ENCODE measurements at places on chromosomes 12 and 14.

- no peak for DNase-seq
Observed at GRCh38 chr12:55978393-55978792, 4.5 kb downstream of the RAB5B start.

GRCh38 chr12:21813125-21813524 is 38.6 kb upstream of the KCNJ8 start:
- no peak for DNase-seq

- DNase-seq = no peak
Observed at GRCh38 chr12:45575823-45576475, 153.6 kb upstream of the ARID2 start.

DNA sequence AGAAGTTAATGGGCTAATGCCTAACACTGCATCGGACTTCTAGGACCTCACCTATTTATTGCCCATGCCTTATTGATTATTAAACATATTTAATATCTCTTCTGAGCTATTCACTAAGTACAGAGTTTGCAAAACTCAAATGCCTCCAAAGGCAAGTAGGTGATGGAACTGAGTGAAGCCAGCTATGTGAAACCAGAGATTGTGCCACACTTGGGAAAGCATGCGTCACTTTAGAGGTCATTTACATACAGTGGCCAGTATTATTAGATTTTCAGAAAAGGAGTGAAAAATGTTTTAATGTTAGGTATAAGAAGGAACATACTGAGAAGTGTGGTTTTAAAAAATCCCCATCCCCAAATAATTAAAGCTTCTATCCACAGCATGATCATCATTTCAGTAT is 27.7 kb downstream of the PDE6H start:
- no peak for DNase-seq

- no peak for DNase-seq
Observed at GRCh38 chr12:115450710-115451109, 766.7 kb upstream of the TBX3 start.

- no peak for DNase-seq
Observed at GRCh38 chr14:96086032-96086431, 46.9 kb downstream of the C14orf132 start.

GRCh38 chr12:117189725-117190209 is 503 bp downstream of the FBXO21 start:
- no peak for DNase-seq

DNA sequence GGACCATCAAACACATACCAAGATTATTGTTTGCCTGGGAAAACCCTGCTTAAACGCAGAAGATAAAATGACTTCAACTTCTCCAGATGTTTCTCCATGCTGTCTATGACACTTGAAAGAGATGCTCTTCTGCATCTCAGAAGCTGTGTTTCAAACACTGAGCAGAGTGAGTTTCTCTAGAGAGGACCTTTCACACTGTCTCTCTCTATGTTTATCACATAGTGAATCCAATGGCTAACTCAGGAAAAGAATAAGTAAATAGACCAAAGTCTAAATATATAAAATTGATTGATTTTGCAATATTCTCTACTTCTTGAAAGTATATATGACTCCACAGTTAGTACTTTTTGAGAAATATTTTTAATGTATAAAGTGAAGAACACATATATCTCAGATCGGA is 325.6 kb upstream of the USP15 start:
- DNase-seq = no peak

- no peak for DNase-seq
Observed at GRCh38 chr14:54687750-54688119, 120.8 kb downstream of the SAMD4A start.

GRCh38 chr14:63895510-63895909 is 42.7 kb downstream of the SYNE2 start:
- no peak for DNase-seq

- DNase-seq = no peak
Observed at GRCh38 chr14:77221241-77221871, 39.8 kb downstream of the TMEM63C start.

DNA sequence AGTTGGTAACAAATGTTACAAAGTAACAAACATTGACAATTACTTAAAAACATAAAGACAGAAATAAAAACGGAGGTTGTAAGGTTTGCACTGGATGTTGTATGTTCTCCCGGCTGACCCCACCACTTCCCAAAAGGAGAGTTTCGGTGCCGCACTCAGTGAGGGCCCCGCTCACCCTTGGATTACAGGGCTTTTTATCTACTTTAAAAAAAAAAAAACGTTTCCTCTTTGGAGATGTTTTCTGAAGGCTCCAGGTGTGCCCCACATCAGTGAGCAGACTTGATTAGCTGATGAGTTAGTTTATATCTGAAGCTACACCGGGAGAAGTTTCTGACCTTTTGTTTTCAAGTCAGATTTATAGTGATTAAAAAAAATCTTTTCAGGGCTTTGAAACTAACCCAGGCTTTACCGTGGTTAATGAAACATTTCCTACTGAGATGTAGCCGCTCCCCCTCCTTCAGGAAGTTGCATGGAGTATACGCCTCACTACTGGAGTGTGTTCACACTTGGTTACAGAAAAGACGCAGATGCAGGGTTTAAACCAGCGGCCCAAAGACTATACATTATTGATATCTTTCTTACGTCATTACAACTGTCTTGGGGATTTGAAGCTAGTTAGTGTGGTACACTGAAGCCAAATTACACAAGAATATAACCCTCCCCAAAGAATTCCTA is 38.0 kb upstream of the BCL7A start:
- DNase-seq = no peak

DNA sequence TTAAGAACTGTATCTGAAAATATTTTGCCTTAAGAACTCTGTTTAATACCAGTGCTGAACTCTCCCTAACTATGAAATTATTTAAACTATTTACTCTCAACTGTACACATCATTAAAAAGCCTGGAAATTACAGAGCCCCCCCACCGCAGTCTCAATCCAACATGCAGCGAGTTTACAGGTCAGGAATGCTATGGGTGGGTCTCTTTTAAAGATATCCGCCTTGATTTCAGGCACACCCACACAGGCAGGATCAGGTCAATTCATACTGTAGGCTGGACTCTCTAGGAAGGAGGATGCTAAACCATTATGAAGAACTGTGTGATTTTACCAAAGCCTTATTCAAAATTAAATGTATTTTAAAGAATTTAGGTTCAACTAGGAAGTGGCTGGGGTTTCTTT is 16.5 kb downstream of the SPTLC2 start:
- no peak for DNase-seq

- no peak for DNase-seq
Observed at GRCh38 chr12:92038476-92038875, 107.2 kb downstream of the BTG1 start.

DNA sequence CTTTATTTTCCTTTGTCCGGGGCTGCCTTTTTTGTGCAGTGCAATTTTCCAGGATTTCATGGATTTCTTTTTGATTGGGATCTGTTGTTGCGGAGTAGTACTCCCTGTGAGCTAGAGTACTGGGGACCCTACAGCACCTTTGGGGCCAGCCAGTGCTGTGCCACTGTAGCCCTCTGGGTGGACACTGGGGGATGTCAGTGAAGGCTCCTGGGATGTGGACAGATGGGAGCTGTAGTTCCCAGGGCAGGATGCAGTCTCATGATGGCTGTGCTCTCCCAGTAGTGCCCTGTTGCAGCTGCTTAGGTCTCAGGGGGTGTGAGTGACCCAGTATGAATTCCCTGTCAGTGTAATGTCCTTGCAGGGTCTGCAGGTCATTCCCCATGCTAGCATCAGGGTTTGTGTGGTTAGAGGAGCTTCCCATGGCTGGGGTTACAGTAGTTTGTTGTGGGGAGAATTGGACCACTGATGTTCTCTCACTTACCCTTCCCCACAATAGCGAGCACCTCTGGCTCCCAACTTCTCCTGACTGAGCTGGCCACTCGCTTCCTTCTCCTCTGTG is 72.2 kb downstream of the BRMS1L start:
- no peak for DNase-seq

DNA sequence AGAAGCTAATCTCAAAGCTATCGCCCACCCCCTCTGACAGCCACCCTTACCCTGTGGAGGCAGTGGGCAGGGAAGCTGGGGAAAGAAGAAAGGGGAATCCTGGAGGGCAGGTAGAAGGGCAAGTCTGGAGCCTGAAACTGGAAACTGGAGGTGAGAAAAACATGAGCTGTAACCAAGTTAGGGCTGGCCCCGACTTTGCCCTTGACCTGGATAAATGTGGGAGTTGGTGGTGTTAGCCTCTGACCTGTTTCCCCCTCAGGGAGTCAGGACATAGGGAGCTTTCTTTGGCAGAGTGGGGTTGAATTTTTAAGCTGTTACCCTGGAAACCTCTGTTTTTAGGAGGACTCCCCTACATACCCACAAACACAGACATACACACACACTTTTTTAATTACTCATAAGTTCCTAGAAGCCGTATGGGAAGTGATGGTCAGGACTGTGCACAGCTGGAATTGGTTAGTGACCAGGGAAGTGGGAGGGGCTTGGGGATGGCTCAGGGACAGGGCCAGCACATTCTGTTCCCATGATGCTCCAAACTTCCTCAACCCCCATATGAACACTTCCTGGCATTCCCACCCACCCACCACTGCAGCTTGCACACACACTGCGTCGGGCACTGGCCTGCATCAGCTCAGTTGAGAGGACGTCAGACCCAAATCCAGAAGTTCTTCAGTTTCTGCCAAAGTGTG is 5.0 kb upstream of the MMP19 start:
- no peak for DNase-seq

DNA sequence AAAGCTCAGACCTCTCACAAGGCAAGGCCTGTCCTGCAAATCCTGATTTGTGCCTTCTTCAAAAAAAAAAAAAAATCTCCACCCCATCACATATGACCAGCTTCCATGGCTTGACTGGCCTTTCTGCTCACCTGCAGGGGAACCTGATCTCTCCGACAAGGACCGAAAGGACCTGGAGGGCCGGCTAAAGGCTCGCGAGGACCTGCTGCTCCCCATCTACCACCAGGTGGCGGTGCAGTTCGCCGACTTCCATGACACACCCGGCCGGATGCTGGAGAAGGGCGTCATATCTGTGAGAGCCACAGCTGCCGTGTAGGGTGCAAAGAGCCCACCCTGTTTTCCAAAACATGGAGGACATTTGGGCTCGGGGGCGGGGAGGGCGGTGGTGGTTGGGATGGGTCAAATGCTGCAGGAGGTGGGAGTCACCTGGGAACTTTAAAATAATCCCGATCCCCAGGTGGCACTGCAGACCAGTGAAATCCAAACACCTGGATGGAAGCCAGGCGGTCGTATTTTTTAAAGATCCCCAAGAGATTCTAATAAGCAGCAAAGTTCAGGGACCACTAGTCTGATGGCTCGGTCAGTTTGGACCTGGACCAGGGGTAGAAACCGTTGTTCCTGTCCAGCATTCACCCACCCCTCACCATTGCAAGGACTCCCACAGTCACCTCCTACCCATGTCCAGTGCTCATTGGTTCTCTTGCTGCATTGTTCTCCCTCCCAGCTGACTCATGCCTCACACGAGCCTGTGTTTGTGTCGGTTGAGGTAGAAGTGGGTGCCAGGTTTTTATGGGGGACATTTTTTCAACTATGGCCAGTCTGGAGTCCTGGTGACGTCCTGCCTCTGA is 44.8 kb downstream of the FOXN4 start:
- no peak for DNase-seq

GRCh38 chr14:96212896-96213295 is 8.3 kb downstream of the BDKRB2 start:
- no peak for DNase-seq

- no peak for DNase-seq
Observed at GRCh38 chr14:105061428-105062047, 3.7 kb downstream of the GPR132 start.

DNA sequence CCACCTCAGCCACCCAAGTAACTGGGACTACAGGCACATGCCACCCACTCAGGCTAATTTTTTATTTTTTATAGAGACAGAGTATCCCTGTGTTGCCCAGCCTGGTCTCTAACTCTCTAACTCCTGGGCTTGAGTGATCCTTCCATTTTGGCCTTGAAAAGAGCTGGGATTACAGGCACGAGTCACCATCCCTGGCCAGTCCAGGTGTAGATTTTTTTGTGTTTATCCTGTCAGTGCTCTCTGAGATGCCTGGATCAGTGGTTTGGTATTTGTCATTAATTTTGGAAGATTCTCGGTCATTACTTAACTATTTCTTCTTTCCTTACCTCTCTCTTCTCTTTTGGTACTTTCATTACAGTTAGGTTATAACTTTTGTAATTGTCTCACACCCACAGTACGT is 5.3 kb upstream of the HIF1A start:
- no peak for DNase-seq

- DNase-seq = no peak
Observed at GRCh38 chr12:57898308-57898970, 42.9 kb upstream of the ATP23 start.

- no peak for DNase-seq
Observed at GRCh38 chr12:58306266-58307000, 365.1 kb downstream of the ATP23 start.

DNA sequence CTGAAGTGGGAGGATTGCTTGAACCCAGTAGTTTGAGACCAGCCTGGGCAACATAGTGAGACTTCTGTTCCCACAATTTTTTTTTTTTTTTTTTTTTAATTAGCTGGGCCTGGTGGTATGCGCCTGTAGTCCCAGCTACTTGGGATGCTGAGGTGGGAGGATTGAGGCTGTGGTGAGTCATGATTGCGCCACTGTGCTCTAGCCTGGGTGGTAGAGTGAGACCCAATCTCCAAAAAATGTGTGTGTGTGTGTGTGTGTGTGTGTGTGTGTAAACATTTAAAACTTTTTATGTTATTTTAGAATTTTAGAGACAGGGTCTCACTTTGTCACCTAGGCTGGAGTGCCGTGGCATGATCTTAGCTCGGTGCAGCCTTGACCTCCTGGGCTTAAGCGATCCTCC is 6.8 kb downstream of the PPP1R36 start:
- no peak for DNase-seq

GRCh38 chr12:98939926-98940325 is 294.8 kb downstream of the APAF1 start:
- no peak for DNase-seq

DNA sequence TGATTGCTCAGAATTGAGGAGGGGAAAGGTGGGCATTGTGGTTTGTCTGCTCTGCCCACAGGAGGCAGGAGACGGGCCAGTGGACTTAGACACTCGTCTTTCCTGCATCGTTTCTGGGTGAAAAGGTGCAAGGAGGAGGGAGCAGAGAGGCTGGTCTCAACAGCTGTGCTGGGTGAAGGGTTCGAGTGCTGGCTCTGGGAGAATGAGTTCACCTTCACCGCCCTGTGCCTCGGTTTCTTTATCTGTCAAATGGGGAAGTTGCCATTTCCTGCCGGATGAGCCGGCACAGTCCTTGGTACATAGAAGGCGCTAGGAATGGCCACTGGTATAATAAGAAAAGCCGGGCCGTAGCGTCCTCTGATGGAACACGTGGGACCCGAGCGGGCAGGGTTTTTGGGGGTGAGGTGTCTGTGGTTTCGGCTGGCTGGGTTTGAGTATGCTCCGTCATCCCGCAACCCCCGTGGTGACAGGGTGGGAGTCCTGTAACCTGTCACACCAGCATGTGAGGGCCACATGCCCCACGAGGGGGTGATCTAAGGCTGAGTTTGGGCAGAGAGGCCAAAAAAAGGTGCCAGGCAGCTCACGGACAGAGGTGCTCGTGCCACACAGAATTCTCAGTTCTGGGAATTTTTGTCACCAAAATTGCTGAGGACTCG is 7.3 kb downstream of the BCL7A start:
- no peak for DNase-seq

DNA sequence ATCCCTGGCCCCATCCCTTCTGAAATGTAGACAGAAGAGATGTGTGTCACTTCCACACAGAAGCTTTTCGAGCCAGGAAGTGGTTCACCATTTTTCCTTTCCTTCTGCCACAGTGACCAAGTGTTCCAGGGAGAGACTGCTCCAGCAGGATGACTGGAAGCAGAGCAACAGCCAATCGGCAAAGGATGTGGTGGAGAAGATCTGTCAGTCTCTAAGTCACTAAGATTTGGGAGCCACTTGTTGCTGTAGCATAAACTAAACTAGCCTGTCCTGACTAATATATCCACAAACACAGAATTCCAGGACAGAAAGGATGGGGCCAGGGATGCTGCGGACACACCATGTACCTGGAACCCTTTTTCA is 42.9 kb downstream of the DUSP6 start:
- DNase-seq = no peak
